ENCODE measurements at places on chromosomes 5 and 9.
A peak's percentile ranks its signal among the peaks of the same experiment; 100 is the strongest.

- H3K27me3 ChIP-seq = no peaks in the 10 kb centered on the region
- H3K36me3 ChIP-seq = no peaks in the 10 kb centered on the region
- no peak overlapping the region for H3K4me3 ChIP-seq
- no peak overlapping the region for H3K27ac ChIP-seq
- H3K4me1 ChIP-seq = no peaks in the 10 kb centered on the region
- DNase-seq = no peak
These were observed 21.1 kb upstream of the GAS1 start for GRCh38 chr9:86968258-86968920.

- H3K4me3 ChIP-seq = no peak overlapping the region
- H3K36me3 ChIP-seq = no peaks in the 10 kb centered on the region
- DNase-seq = peak; percentile 24
- no peak overlapping the region for H3K27ac ChIP-seq
- peaks cover 21% of the 10 kb centered on the region for H3K4me1 ChIP-seq
- no peaks in the 10 kb centered on the region for H3K27me3 ChIP-seq
These were observed 97.3 kb downstream of the USP20 start for GRCh38 chr9:129932303-129933151.

- DNase-seq = peak; percentile 41
- H3K36me3 ChIP-seq = no peaks in the 10 kb centered on the region
- H3K27me3 ChIP-seq = no peaks in the 10 kb centered on the region
- H3K27ac ChIP-seq = peak overlapping the region; percentile 56
These were observed 34.9 kb downstream of the SH3GL2 start for GRCh38 chr9:17613758-17614157.

- no peaks in the 10 kb centered on the region for H3K36me3 ChIP-seq
- H3K4me1 ChIP-seq = peaks cover 7% of the 10 kb centered on the region
- H3K27me3 ChIP-seq = no peaks in the 10 kb centered on the region
- no peak for DNase-seq
- no peak overlapping the region for H3K27ac ChIP-seq
- H3K4me3 ChIP-seq = no peak overlapping the region
These were observed 25.9 kb downstream of the BRINP1 start for GRCh38 chr9:119343059-119343990.

GRCh38 chr9:130213911-130214761 is 41.9 kb downstream of the NCS1 start:
- H3K4me3 ChIP-seq = no peak overlapping the region
- peak; percentile 77 for DNase-seq
- peak overlapping the region; percentile 31 for H3K27ac ChIP-seq

DNA sequence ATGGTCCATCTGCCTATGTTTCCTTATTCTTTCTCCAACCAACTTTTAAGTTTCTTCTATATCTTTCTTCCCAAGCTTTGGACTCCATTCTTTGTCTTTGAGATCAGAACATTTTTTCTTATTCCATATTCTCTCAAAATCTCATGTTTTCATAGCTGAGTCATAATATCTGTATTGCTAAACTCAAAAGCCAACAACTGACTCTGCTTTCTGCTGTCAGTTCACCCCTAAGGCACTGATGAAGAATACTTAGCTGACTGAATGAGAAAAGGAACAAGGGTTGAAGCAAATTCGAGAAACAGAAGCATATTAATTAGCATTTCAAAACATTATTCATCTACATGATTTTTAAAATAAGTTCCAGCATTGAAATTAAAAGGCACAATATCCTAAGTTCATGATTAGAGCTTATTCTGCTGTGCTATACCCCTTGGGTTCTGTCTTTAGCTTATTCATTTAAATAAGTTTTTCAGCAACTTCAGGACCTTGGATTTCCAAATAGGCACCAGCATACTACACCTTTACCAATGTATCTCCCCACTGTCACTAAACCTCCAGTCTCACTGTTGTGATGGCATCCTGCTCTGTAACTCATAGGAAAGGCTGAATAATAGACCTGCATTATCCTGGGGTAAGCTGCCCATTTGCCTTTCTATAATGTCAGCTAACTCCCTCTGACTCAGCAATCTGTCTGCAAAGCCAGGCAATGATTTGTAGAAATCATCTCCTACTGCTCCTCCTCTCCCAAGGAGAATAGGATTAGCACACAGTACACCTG is 49.9 kb upstream of the C5orf46 start:
- H3K27ac ChIP-seq = no peak overlapping the region
- H3K4me3 ChIP-seq = no peak overlapping the region
- DNase-seq = no peak
- no peaks in the 10 kb centered on the region for H3K4me1 ChIP-seq
- peaks cover 2% of the 10 kb centered on the region for H3K36me3 ChIP-seq

GRCh38 chr9:91061506-91061905 is 259.9 kb downstream of the SYK start:
- H3K27me3 ChIP-seq = no peaks in the 10 kb centered on the region
- H3K4me1 ChIP-seq = no peaks in the 10 kb centered on the region
- DNase-seq = no peak
- H3K27ac ChIP-seq = no peak overlapping the region
- H3K4me3 ChIP-seq = no peak overlapping the region
- H3K36me3 ChIP-seq = no peaks in the 10 kb centered on the region

DNA sequence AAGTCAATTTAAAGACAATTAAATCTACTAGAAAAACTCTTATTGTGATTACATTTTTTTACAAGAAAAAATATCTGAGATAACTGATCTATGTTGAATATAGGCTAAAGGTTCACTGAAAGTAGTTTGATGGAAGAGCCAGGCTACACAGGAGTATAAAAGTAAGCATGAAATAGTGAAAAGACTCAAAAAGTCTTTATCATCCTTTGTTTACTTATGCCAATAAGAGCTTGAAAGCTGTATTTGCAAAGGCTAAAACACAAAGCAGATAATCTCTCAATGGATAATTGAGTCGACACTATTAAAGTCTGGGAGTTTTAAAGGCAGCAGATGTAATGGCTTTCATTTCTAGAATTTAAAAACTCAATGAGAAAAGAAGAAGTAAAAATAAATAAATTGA is 42.0 kb downstream of the SSBP2 start:
- no peaks in the 10 kb centered on the region for H3K36me3 ChIP-seq
- peak; percentile 14 for DNase-seq
- peak overlapping the region; percentile 12 for H3K4me3 ChIP-seq
- H3K27me3 ChIP-seq = no peaks in the 10 kb centered on the region
- peaks cover 28% of the 10 kb centered on the region for H3K4me1 ChIP-seq

DNA sequence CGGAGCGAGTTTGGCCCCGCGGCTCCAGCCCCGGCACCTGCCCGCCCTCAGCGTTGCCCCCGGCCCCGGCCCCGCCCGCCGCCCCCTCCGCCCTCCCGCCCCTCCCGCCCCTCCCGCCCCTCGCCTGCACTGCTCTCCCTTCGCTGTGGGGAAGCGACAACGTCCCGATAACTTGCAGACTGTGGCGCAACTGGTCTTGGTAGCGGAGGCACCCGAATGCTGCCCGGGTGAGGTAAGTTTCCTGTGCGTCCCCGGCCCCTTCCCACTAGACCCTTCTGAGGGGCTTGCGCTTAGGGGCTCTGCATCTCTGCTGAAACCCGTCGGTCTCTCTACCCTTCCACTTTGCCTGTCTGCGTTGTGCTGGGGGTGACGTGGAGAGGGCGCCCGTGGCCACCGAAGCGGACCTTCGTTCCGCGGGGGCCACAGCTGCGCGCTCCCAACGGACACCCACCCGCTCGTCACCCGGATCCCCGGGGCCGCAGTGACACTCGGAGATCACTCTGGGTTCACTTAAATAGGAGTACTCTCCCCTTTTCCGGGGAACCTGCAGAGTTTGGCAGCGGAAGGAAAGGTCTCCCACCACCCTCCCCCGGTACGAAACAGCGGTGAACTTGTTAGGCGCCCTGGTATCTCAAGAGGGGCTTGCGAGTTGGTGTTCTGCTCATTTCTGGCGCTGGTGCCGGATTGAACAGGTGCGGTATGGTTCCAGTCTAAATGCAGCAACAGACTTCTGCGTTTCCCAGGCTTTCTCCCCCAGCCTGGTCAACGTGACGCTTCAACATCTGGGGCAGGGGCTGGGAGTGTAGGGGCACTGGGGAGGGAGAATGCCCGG is 707 bp downstream of the PIP5K1B start:
- H3K4me1 ChIP-seq = peaks cover 21% of the 10 kb centered on the region
- H3K4me3 ChIP-seq = peak overlapping the region; percentile 87
- no peaks in the 10 kb centered on the region for H3K36me3 ChIP-seq
- H3K27me3 ChIP-seq = peaks cover 89% of the 10 kb centered on the region
